H1 (cell line): ENCODE measurements at places on chromosomes 11 and 22. TPM values are rescaled to one million over a fixed set of nuclear protein-coding genes. Genes with fewer than 3 reads are reported as not detected.

GRCh38 chr22:36206255-36206654, 4.6 kb upstream of the APOL4 start:
- H3K36me3 ChIP-seq, result no peaks in the 10 kb centered on the region
- no peak for DNase-seq
- H3K27ac ChIP-seq, result no peak overlapping the region

- no peaks in the 10 kb centered on the region for H3K4me1 ChIP-seq
- no peak overlapping the region for H3K27ac ChIP-seq
- no peak overlapping the region for H3K4me3 ChIP-seq
- H3K27me3 ChIP-seq, result no peaks in the 10 kb centered on the region
These were observed 414.1 kb downstream of the BRD1 start for GRCh38 chr22:49413551-49413950.

- H3K4me1 ChIP-seq, result peaks cover 2% of the 10 kb centered on the region
- DNase-seq, result peak; percentile 49
- H3K36me3 ChIP-seq, result no peaks in the 10 kb centered on the region
- H3K27ac ChIP-seq, result no peak overlapping the region
These were observed 34.4 kb upstream of the TRIM29 start for GRCh38 chr11:120172054-120172911.

GRCh38 chr11:9973921-9974320, 310.0 kb downstream of the SWAP70 start:
- DNase-seq, result no peak
- H3K27ac ChIP-seq, result no peak overlapping the region
- no peak overlapping the region for H3K4me3 ChIP-seq
- H3K27me3 ChIP-seq, result no peaks in the 10 kb centered on the region

DNA sequence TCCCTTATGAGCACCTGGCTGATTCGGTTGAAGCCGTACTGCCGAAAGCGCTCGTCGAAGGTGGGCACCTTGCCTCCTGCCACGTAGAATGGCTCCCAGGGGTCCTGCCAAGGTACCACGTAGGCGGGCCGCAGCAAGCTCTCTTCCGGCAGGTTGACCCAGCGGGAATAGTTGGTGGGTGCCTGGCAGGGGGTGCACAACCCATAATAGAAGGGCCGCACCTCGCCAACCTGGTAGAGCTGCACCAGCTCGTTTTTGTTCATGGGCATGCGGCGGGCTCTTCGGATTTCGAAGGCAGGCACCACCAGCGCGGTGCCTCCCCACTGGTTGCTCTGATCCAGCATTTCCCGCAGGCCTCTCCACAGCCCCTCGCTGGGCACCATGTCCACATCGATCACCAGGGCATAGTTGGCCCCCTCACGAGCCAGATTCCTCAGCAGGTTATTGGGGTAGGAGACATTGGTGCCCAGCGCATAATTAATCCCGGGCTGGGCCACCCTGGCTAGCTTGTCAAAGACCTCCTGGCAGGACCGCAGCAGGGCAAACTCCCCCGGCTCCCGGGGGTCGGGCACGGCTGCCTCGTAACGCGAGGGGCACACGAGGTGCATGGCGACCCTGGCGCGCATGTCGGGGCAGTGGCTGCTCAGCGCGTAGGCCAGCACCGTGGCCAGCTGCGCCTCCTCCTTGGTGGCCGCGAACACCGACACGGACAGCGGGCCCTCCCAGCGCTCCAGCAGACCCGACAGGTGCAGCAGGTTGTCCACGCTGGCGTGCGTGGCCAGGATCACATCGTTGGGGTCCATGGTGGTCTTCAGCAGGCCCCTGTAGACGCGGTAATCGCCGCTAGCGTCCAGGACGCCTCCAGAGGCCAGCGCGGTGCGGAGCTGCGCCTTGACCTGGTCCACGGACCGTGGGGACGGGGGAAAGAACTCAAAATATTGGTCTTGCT, 679 bp downstream of the B4GAT1 start:
- H3K27me3 ChIP-seq, result no peaks in the 10 kb centered on the region; the same call in 1 of the 2 replicates
- DNase-seq, result no peak
- peaks cover 4% of the 10 kb centered on the region; the same call in 1 of the 2 replicates for H3K36me3 ChIP-seq
- peak overlapping the region; percentile 75 for H3K4me3 ChIP-seq

The OR6Q1 gene
- not detected in 2 replicates for total RNA-seq

The E2F8 gene
- total RNA-seq, result 11.4 and 11.5 TPM in 2 replicates

The ALDH3B2 gene
- total RNA-seq, result not detected in 2 replicates

The OOSP2 gene
- not detected in 2 replicates for total RNA-seq

The MAJIN gene
- total RNA-seq, result not detected in 2 replicates
